ENCODE measurements at places on chromosomes 16 and 17.

- DNase-seq: no peak
These were observed 34.7 kb upstream of the PLCG2 start for GRCh38 chr16:81744385-81744784.

DNA sequence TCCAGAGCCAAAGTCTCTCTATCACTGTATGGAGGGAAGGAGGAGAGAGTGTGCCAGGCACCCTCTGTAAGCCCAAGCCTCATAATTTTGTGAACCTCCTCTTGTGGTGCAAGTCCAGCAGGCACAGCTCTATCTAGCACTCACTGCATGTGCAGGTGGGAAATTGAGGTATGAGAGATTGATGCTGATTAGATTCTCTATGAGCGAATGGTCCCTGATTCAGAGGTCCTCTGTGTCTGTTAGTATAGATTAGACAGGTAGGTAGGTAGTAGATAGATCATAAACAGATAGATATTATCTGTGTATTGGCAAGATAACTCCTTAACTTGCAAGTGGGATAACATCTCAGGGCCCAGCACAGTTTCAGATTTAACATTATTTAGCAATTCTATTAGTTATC is 209.5 kb downstream of the CNTNAP4 start:
- no peak for DNase-seq

- no peak for DNase-seq
These were observed 23.4 kb downstream of the C1QTNF1 start for GRCh38 chr17:79047291-79047920.

DNA sequence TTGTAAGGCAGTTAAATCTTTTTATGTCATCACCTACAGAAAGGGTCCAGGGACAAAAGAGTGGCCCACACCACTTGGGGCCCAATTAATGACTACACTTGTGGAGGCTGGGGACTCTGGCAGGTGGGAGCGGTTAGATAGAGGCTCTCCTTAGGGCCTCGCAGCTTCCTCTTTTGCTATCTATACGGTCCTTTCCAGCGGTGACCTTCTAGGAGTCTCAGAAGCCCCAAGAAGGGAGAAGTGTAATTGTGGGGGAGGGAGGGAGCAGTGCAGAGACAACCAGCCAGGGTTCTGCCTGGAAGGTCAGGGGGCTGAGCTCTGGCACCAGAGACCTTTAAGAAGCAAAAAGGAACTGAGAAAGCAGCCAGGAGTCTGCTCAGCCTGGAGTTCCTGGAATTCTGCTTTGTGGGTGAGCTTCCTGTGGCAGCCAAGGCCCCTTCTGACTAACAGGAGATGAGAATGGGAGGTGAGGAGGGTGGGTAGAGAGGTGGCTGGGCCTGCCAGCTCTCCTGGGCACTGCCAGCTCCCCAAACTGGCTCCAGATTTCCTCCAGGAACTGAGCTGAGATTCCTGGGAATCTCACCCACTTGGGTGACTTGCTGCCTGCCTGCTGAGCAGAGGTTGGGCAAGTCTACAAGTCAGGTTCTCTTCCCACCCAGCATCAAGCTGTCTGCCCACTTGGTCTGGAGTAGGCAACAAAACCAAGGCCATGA is 16.3 kb upstream of the MAP3K14 start:
- DNase-seq: no peak

- no peak for DNase-seq
These were observed 208.9 kb downstream of the SHISA9 start for GRCh38 chr16:13110124-13110796.

- no peak for DNase-seq
These were observed 208.0 kb downstream of the MSI2 start for GRCh38 chr17:57464191-57464864.

- no peak for DNase-seq
These were observed 21.5 kb upstream of the DYNLL2 start for GRCh38 chr17:58061672-58062071.

DNA sequence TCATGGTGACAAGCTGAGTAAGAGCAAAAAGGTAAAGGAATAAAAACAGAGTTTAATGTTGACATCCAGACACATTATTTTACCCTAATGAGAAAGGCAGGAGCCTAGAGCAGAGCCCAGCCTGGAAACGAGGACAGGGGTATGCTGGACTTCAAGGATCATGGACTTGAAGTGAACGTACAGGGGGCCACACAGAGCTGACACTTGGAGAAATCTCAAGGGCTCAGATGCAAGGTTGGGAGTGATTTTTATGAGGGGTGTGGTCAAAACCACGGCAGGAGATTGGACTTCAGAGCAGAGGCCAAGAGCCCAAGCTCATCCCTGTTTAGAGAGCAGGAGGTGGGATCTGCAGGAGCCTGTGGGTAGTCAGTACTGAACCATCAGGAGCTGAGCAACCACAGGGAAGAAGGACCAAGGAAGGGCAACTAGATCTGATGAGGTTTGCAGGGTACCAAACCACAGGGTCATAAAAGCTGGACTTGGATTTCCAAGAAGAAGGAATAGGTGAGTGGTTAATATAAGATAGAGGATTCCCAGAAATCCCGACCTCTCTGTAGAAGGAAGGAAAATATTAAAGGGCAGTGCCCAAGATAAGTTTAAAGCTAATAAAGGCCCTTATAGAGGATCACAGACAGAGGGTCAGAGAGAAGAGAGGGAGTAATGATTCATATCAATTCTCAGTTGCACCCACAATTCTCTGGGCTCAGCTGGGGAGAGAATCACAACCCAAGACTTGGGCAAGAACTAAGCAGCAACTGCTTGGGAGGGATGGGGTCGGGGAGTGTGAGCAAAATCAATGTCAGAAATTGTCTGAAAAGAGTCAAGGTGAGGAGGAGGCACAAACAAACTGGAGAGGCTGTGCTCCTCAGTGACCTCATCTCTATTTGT is 331.7 kb downstream of the SOX9 start:
- no peak for DNase-seq

DNA sequence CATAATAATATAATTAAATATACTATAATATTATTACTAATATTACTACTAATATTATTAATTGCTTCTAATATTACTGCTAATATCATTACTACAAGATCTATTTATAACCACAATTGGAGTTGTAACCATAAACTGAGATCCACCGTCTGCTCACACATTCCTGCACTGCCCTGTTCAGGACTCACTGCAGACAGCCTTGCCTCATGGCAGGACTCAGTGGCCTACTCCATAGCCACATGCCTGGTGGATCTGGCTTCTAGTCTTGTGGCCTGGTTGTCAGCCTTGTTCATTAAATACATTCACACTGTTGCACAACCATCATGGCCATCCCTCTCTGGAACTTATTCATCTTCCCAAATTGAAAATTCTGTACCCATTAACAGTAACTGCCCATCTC is 48.0 kb downstream of the SRL start:
- DNase-seq: no peak

GRCh38 chr17:7423679-7424078 is 1.7 kb upstream of the SPEM2 start:
- no peak for DNase-seq

GRCh38 chr17:50559674-50560184 is 786 bp upstream of the CACNA1G start:
- DNase-seq: no peak

DNA sequence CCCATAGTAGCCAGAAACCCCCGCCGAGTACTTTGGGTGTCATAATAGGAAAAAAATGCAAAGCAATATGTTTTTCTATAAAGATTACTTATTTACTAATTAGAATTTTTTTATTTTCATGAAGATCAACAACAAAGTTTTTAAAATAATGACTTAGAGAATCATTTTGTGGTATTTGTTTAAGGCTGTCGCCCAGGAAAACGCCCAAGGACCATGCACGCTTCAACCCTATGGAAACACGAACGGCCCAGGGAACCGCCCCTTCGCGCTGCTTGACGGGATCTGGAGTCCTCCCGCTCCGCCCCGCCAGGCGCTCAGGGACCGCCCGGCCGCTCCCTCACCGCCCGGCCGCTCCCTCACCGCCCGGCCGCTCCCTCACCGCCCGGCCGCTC is 408 bp upstream of the KPNA2 start:
- peak; percentile 95 for DNase-seq

- no peak for DNase-seq
These were observed 245.2 kb downstream of the SEC14L1 start for GRCh38 chr17:77385750-77386501.

GRCh38 chr17:83189044-83190003 is 109.9 kb downstream of the METRNL start:
- DNase-seq: peak; percentile 1

GRCh38 chr16:72985995-72986394 is 61.9 kb downstream of the ZFHX3 start:
- DNase-seq: no peak

- no peak for DNase-seq
These were observed 7.3 kb downstream of the NEUROD2 start for GRCh38 chr17:39600288-39600996.

- DNase-seq: no peak
These were observed 251.0 kb upstream of the TNRC6C start for GRCh38 chr17:77707546-77707945.
